HTR-8/SVneo (cell line): ENCODE measurements at places on chromosomes 3 and 15.
A peak's percentile ranks its signal among the peaks of the same experiment; 100 is the strongest.

- no peak for DNase-seq
Measured at GRCh38 chr15:85754989-85755388, 39.7 kb downstream of the KLHL25 start.

- DNase-seq = no peak
Measured at GRCh38 chr3:152549263-152549662, 280.5 kb downstream of the MBNL1 start.

DNA sequence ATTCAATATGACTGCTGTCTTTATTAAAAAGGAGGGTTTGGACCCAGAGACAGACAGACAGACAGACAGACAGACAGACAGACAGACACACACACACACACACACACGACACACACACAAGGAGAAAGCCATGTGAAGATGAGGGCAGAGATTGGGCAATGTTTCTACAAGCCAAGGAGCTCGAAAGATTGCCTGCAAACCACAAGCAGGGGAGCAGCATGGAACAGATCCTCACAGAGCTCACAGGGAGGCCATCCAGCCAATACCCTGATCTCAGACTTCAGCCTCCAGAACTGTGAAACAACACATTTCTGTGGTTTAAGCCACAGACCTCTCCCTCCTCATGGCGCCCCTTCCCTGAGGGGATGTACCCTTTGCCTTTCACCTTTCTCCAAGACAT lies 35.8 kb upstream of the ABHD2 start:
- DNase-seq = no peak

- no peak for DNase-seq
Measured at GRCh38 chr3:129001806-129002572, 885 bp downstream of the EFCC1 start.

GRCh38 chr15:78507831-78508160 lies 419 bp downstream of the HYKK start:
- no peak for DNase-seq

- no peak for DNase-seq
Measured at GRCh38 chr3:54671511-54671910, 256.3 kb downstream of the LRTM1 start.

GRCh38 chr15:51688863-51689262 lies 7.6 kb downstream of the SCG3 start:
- DNase-seq = no peak

DNA sequence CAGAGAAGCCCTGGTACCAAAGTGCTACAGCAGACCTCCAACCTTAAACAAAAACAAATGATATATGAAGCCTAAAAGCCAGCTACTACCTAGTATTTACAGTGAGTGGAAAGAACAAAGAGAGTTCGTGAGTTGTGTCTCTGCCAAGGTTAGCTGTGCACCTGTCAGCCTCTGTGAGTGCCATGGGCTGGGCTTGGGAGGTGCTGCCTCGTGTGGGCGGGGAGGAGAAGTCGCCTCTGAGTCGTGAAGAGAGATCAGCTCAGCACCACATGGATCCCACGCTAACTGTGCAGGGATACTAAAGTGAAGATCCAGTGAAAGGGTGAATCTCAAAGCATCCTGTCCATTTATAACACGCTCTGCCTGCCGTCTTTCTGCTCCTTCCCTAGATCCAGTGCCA lies 101.9 kb downstream of the CHDH start:
- no peak for DNase-seq

- no peak for DNase-seq
Measured at GRCh38 chr15:64515196-64515595, 54.8 kb downstream of the ZNF609 start.

DNA sequence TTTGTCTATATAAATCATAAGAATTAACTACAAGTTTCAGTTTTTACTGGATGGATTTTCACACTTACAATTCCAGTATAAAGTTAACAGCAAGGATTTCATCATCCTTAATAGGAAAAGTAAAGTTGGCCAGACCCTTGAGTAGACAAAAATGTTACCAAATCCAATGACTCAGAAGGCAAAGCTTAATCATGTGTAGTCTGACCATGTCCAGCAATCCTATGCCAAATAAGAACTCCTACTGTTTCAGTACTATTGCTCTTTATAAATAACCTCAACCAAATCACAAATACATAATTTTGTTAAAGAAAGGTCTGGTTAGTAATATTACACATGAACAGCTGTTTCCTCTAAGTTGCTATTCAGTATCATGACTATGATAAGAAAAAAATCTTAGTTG lies 35.0 kb downstream of the PLOD2 start:
- peak; percentile 54 for DNase-seq

GRCh38 chr15:60496853-60497252 lies 17.9 kb upstream of the ICE2 start:
- no peak for DNase-seq

DNA sequence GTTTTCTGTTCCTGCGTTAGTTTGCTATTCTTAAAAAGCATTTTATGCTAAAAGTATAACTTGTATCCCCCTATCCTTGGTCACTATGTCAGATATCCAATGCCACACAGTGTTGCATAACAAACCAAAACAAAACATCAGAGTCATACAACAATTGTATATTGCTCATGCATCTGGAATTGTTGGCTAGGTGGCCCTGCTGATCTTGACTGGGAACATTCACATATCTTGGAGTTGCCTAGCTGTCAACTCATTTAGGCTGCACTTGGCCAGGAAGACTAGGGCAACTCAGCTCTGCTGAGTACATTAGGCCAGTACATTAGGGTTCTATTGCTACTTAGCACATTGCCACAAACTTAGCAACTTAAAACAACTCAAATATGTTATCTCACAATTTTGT lies 706.5 kb upstream of the UBE2E2 start:
- DNase-seq = no peak

DNA sequence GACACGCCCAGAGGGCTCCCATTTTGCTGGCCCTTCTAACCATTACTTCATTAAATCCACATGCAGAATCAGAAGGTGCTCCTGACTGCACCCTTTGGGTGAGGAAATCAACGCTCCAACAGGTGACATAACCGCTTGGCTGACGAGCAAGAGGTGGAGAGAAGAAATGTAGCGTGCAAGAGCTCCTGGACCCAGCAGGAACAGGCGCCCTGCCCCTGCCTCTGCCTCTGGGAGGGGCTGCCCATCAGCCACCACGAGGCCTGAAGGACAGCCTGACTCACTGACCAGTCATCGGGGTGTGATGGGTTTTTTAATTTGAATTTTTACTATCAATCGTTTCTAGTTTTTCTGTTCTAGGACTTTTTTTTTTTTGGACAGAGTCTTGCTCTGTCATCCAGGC lies 218.2 kb downstream of the ADAMTS17 start:
- DNase-seq = no peak

GRCh38 chr3:62242831-62243509 lies 130.4 kb downstream of the FEZF2 start:
- no peak for DNase-seq

- DNase-seq = no peak
Measured at GRCh38 chr3:38371541-38372213, 25.1 kb downstream of the XYLB start.

- DNase-seq = no peak
Measured at GRCh38 chr3:183981990-183982644, 35.6 kb downstream of the ABCC5 start.

DNA sequence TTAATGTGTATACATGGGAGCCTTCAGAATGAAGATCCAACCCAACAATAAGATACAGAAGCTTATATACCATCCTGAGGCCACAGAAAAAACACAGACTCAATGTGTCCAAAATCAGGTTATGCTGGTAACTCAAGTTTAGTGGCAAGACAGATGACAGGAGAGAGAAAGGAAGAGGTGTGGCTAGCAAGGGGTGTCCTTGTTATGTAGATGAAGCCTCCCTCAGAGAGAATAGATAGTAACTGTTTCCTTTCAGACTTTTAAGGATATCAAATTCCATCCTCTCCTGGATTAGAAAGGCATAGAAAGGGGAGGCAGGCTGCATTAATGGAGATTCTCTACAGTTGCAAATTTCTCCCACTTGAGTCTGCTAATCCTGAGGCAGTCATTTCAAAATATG lies 447.4 kb downstream of the GABRB3 start:
- DNase-seq = no peak

GRCh38 chr3:112900113-112900512 lies 53.4 kb upstream of the CD200R1L start:
- DNase-seq = no peak

GRCh38 chr3:43176666-43177065 lies 70.8 kb upstream of the POMGNT2 start:
- no peak for DNase-seq

DNA sequence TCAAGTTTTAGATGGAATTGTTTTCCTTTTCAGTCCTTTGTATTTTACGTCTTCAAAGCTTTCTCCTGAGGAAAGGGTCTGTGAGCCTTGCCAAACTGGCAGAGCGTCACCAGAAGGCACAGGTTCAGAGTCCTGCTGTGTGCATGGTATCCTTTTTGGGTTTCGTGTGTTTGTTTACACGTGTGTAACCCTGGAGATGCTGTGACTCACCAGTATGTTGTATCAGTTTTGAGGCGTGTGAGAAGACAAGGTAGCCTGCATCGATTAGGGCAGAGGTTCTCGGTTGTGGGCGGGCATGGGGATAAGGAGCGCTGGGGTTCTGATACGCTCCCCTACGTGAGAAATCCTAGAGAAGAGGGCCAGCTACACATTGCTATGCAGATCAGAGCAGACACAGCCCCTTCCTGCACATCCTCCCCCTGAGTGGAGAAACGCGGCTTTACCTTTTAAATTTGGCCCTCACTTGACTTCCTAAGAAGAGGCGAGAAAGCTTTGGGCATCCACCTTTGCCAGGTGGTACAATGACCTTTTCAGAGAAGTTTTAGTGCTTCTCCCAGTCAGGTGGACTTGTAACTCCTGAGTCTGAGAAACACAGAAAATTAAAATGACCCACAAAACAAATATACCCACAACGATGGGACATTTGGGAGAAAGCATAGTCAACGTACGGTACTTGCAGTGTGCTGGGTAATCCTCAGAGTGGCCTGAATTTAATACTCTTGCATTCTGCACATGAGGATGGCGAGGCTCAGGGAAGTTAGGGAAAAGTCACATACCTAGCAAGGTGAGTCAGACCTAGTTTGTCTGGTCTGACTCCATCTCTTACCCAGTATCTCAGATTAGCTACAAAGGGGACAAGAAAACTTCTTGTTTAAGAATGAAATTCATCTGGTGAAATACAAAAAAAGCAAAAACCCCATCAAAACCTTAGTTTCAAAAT lies 38.1 kb downstream of the TRAK1 start:
- DNase-seq = no peak

DNA sequence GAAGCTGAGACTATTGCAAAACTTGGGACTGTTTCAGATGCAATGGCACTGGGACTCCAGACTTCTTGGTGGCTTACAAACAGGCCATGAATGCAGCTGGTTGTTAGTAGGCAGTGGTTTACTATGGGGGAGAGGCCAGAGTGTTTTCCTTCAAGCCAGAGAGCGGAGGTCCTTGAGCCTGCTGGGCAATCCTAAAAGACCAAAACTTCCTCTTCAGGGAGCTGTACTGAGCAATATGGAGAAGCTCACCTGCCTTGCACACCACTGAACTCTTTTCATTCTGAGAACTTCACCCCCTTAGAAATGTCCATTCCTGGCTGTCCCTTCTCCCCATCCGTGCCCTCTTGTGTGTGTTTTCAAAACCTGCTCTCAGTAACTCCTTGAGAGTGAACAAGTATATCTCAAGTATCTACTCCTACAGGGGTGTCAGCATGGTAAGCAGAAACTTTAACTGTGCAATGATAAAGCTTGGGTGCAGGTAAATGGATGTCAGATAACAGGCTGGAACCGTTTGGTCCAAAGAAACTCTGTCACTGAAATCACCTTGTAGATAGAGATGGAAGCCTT lies 213.9 kb downstream of the CLSTN2 start:
- DNase-seq = no peak

DNA sequence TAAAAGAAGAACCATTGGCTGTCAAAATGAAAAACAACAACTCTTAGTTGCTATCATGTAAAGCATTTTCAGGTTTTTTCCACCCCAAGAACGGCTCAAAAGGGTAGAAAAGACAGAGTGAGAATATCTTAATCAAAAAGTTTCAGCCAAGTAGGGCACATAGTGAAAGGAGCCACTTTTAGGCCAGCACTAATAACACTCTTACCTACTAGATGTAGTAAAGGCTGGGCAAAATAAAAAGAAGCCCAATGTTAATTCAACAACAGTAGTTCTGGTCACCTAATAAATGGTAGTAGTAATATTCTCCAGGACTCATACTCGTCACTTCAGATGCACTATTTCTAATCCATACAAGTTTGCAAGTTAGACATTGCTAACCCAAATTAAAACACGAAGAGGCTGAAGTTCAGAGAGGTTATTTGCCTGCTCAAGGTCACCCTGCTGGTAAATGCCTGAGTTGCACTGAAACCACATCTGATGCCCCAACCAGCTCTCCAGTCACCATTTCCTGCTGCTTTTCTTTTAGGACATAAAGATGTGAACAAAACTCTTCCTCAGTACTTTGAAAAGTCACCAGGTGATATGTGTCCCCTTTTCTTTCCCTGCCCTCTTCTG lies 7.5 kb downstream of the GOLIM4 start:
- no peak for DNase-seq

GRCh38 chr3:126083511-126083912 lies 412 bp downstream of the SLC41A3 start:
- peak; percentile 53 for DNase-seq

- no peak for DNase-seq
Measured at GRCh38 chr3:193761969-193762368, 169.0 kb downstream of the OPA1 start.

GRCh38 chr3:187256051-187256616 lies 35.4 kb downstream of the MASP1 start:
- no peak for DNase-seq

DNA sequence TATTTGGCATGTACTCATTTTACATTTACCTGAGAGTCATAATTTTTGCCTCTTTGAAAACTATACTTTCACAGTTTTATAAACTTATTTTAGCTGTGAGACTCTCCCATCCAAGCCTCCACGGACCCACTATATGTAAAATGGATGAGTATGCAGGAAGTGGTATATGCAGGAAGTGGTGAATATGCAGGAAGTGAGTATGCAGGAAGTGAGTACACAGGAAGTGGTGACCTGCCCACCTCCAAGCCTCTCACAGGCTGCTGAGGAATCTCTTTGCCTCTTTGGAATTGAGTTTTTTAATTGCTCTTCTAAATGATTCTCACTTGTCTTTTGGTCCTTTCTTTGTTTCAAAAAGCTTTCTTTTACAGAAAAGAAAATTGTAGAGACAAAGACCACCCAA lies 85.2 kb downstream of the KBTBD8 start:
- no peak for DNase-seq

GRCh38 chr3:68793759-68794701 lies 138.3 kb downstream of the TAFA4 start:
- no peak for DNase-seq
